ENCODE measurements at places on chromosomes 3 and 15.

DNA sequence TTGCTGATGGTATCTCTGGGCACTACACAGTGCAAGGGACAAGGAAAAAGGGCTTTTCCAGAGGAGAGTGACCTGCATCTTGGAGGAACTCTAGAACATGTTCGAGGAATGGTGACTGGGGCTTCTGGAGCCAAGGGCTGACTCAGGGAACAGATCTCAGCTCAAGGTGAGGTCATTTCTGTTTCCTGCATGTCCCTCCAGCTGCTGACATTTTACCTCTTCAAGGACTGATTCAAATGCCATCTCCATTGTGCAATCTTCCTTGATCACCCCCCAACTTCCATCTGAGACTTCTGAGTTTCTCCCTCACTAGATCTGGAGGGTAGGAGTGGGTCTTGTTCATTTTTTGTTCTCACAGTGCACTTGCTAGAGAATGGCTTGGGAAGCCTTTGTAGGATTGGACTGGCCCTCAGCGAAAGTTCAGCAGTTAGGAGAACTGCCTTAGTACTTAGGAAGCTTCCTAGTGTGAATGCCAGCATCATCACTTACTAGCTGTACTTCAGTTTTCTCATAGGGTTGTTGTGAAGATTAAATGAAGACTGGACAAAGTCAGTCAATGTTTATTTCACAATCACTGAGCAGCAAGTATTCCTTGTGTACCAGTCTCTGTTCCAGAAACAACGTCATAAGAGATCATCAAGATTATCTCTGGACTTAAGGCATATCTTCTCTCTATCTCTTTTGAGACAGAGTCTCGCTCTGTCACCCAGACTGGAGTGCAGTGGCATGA lies 2.6 kb upstream of the IDH3A start:
- no peak for DNase-seq

GRCh38 chr15:77097921-77098320 lies 27.0 kb upstream of the TSPAN3 start:
- no peak for DNase-seq

- no peak for DNase-seq
Measured at GRCh38 chr3:167874671-167875372, 139.3 kb downstream of the SERPINI1 start.

DNA sequence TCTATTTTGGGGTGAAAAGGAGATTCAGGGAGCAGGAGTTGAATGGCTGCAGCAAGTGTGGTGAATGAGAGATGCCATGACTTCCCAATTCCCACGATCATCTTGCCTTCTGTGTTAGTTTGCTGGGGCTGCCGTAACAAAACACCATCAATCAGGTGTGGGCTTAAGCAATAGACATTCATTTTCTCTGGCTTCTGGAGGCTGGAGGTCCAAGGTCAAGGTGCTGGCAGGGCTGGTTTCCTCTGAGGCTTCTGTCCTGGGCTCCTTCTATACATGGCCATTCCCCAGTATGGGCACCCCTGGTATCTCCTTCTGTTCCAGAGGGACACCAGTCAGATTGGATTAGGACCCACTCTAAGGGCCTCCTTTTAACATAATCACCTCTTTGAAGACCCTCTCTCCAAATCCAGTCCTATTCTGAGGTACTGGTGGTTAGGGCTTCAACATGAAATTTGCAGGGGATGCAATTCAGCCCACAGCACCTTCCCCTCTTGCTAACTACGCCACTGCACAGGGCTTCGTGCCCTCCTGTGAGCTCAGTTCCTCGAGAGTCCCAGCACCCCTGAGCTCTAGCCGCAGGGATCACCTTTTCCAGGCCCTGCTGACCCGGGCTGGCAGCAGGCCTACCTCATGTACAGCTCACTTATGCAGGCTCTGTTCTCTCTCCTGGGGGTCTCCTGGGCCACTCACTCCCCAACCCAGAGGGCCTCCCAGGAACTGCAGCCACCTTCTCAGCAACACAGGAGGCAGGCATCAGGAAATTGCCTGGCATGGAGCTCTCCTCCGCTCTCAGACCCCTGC lies 37.3 kb upstream of the SLC6A11 start:
- DNase-seq = no peak

DNA sequence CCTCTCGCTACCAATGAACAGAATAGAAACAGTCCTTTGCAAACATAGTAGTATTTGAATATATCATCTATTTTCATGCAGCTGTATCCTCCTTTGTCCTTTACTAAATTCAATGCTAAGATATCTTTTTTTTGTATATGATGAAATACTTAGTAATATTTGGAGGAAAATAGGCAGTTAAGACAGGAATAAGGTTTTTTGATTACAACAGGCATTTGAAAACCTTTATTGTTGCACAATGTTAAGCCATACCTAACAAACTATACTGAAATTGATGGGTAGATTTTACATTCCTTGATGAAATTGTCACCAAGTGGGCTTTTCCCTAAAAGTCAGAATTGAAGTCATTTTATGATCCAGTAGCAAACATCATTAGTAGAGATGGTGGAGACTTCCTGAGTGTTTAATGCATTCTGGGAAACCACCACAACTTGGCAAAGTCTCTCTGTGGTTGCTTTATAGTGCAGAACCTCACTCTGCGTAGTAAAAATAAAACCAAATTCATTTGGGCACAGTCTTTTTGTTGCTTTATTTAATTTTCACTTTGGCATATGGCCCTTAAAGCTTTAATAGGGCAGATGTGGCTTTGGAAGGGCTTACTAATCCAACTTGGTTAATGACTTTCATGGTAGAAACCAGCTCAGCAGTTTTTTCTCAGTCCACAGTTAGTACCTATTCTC lies 216.0 kb downstream of the DIPK2A start:
- peak; percentile 21 for DNase-seq

GRCh38 chr3:29263476-29263875 lies 17.4 kb upstream of the RBMS3 start:
- DNase-seq = no peak

GRCh38 chr3:130866327-130866726 lies 27.6 kb upstream of the ATP2C1 start:
- DNase-seq = no peak

DNA sequence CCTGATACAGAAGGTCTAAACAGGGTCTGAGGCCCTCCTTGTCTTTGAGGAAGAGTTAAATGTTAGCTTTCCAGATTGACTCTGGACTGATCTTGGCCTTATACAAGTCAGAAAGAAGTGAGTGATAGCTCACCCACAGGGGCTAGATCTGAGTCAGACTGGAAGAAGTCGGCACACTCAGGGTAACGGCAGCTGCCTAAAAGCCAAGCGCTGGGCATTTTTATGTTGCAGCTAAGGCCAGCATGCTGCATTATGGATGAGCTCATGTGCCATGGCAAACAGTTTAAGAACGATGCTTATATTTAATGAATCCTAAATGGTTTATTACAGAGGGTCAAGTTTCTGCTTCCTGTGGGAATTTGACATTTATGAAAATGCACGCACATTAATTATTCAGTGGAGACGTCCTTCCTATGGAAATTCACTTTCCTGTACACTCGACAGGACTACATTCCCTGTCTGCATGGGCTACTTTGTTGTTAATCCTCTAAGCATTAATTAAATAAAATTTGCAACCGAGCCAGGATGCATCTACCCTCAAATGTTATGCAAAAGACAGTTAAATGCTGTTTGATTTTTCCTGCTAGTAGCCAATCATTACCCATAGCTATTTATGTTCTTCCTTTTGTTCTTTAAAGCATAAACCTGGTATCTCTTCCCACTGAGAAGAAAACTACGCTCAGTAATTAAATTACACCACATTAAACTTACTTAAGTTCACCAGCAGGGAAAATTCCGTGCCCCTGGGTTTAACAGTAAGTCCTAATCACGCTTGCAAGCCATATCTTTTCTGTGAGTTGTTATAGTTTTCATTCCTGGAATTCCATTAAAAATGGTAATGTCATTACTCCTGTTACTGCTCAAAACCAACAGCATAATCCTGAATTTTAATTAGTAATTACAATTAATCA lies 762.7 kb upstream of the CFAP20DC start:
- DNase-seq = peak; percentile 53

GRCh38 chr15:31259562-31260252 lies 66.9 kb upstream of the KLF13 start:
- DNase-seq = no peak

GRCh38 chr15:28868744-28869345 lies 16.9 kb upstream of the APBA2 start:
- no peak for DNase-seq

- DNase-seq = no peak
Measured at GRCh38 chr15:70172566-70173225, 75.0 kb upstream of the TLE3 start.

GRCh38 chr3:32261545-32261944 lies 23.1 kb downstream of the CMTM8 start:
- DNase-seq = no peak

- no peak for DNase-seq
Measured at GRCh38 chr3:58215317-58216025, 4.7 kb upstream of the DNASE1L3 start.

- DNase-seq = peak; percentile 8
Measured at GRCh38 chr3:81352867-81353266, 408.6 kb downstream of the GBE1 start.
